HEK293T (cell line): ENCODE measurements at places on chromosomes 16 and 17.

- DNase-seq: no peak
Observed at GRCh38 chr17:82871056-82871775, 31.4 kb upstream of the ZNF750 start.

DNA sequence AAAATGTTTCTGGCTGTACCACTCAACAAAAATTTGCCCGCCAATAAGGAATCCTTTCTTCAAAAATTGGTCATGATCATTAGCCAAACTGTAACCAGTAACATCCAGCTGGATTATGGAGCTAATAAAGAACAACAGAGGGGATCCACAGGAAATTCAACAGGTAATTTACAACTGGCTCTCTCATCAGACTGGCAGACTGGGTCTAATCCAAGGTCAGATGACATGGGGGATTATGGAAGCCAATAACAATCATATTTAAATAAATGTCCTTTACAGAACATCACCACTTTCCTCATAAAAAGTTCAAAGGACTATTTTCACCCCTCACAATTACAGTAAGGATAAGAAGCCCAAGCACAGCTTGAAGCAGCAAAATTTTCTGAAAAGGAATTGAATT lies 66.4 kb downstream of the KANSL1 start:
- DNase-seq: no peak

GRCh38 chr17:8417806-8418205 lies 17.9 kb upstream of the NDEL1 start:
- DNase-seq: no peak

DNA sequence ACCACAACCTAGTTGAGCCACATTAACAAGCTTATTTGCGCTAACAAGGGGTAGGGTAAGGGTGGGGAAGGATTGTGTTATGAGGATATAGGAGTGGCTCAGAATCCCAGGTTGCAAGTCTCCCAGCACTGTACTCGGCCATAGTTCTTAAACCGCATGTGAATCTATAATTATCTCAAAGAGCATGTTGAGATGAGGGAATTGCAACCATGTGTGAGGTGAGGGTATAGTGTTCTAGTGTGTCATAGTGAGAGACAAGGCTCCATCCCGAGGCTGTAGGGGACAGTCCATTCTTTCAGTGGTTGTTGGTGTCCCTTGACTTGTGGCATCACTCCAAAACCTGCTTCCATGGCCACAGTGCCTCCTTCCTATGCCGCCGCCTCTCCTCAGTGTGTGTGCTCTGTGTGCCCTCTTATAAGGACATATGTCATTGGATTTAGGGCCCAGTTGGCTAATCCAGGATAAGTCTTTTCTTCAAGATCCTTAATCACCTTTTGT lies 22.7 kb upstream of the ATP5MC1 start:
- DNase-seq: no peak

- no peak for DNase-seq
Observed at GRCh38 chr16:55101026-55101425, 170.4 kb downstream of the IRX5 start.

DNA sequence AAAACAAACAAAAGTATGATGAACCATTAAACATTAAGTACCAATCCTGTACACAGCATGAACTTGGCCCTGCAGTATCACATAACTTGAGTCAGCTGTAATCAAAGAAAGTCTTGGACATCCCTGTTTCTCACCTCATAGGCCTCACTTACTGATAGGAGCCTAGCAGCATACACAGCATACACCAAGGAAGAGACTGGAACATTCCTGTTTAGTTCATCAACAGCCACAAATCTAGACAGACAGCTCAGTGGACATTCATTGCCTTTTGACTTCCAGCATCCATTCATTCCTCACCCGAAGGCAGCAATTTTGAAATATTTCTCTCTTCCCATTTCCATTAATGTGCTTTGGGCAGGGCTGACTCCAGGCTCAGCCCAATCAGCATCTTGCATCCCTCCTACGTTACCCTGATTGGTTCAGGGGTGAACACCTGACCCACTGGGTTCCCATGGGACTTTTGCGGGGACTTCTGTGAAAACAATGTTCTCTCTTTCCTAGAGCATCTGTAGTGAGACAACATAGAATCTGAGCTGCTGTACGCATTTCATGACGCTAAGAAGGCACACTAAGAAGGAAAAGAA lies 336.7 kb upstream of the ZFHX3 start:
- no peak for DNase-seq

GRCh38 chr17:78449983-78450595 lies 71.6 kb downstream of the PGS1 start:
- no peak for DNase-seq

GRCh38 chr16:31452631-31453106 lies 6.6 kb upstream of the ARMC5 start:
- no peak for DNase-seq

DNA sequence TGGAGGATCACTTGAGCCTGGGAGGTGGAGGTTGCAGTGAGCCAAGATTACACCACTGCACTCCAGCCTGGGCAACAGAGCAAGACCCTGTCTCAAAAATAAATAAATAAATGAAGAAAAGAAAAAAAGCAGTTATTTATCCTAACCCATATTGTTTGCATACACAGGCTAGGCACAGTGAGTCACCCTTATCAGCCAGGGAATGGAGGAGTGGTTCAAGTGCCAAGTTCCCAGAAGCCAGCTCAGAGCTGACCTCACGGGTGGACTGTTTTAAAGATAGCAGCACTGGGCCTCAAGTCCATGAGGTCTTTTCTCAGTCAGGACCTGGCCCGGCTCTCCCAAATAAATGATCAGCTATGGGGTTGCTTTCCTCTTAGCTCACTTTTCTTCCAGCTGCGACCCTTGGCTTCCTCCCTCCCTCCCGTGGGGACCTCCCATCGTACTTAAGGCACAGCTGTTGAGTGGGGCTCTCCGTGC lies 22.6 kb upstream of the MGAT5B start:
- DNase-seq: no peak

DNA sequence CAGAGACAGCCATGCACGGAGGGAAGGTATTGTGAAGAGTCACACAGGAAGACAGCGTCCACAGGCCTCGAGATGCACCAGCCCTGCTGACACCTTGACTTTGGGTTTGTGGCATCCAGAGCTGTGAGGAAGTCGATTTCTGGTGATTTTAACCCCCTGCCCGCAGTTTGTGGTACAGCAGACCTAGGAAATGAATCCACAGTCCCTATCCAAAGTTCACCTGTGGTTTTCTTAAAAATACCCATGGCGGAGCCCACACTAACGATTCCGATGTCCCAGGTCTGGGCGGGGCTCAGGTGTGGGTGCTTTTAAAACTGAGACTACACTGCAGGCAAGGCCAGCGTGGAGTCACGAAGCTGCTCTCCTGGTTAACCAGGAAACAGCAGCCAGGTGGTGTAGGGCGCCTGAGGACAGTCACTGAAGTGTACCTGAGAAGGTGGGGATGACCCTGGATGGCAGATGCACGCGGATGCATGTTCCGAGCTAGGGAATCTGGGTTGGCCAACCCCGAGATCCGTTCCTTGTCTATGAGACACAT lies 14.4 kb upstream of the MEAK7 start:
- DNase-seq: no peak

DNA sequence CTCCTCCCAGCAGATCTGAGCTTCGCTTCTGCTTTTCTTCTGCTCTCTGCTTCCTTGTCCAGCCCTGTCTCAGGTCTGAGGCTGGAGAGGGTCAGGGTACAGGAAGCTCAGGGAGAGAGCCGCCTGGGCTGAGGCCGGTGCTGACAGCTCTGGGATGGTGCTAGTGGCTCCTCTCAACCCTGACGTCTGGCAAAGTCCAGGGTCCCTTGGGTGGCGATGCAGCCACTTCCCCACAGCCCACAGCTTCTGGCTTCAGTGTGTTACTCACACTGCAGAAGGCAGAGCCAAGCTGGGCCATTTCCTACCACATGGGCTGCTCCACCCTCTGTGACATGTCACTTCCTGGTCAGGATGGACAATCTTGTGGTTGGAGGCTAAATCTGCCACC lies at the start of gene CD300C:
Gene CD300C, minus strand, starts transcription at position 273 of the 388 bp plus-strand sequence. CDS start 333 bp downstream, outside the sequence.
- DNase-seq: no peak

GRCh38 chr17:6352016-6352415 lies 82.9 kb downstream of the AIPL1 start:
- no peak for DNase-seq

GRCh38 chr17:74455025-74455545 lies 11.3 kb upstream of the CD300A start:
- DNase-seq: no peak

GRCh38 chr17:44353672-44354331 lies 8.7 kb downstream of the GRN start:
- DNase-seq: no peak

GRCh38 chr17:50582741-50583140 lies 22.2 kb downstream of the CACNA1G start:
- no peak for DNase-seq

DNA sequence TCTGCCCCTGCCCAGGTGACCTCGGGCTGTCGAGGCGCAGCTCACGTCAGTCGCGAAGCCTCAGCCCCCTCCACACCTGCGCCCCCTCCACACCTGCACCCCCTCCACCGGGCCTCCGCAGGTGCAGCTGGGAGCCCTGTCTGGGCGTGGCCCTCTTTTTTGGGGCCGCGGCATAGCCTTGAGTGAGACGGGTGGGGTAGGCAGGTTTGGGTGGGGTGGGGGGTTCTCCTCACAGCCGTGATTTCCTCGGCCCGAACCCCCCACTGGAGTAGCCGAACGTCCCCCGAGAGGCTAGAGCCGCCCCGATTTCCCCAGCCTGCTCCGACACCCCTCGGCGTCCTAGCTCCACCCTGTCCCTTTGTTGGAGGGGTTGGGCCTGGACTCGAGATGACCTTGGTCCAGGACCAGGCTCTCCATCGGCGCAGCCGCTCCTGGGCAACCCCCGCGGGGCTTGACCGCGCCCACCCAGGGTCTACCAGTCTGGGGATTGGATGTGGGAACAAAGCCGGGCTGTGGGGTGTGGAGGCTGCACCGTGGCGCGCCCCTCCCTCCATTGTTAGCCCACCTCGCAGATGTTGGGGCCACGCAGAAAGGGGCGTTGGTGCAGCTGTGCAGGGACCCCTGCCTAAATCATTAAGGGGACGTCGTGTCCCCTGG lies 626 bp downstream of the TUBB3 start:
- DNase-seq: no peak

DNA sequence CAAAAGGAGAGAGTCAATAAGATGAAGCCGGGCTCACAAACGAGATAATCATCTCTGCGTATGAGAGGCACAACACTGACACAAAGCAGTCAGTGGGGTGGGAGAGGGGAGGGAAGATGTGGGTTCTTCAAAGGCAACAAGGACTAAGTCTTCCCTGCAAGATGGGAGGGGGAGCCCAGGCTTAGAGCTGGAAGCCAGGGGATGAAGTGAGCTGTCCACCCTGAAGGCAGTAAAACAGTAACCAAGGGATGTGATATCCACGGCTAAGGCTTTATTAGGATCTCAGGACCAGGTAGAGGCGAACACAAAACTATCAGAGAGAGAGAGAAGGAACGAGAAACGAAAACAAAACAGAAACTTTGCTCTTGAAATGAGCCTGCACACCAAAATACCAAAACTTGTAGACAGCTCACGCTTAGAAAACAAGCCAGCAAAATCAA lies 115.9 kb downstream of the DYNLRB2 start:
- DNase-seq: no peak

- DNase-seq: no peak
Observed at GRCh38 chr17:17672453-17673368, 8.5 kb upstream of the RAI1 start.

- no peak for DNase-seq
Observed at GRCh38 chr17:44568945-44569858, 11.9 kb downstream of the FZD2 start.

DNA sequence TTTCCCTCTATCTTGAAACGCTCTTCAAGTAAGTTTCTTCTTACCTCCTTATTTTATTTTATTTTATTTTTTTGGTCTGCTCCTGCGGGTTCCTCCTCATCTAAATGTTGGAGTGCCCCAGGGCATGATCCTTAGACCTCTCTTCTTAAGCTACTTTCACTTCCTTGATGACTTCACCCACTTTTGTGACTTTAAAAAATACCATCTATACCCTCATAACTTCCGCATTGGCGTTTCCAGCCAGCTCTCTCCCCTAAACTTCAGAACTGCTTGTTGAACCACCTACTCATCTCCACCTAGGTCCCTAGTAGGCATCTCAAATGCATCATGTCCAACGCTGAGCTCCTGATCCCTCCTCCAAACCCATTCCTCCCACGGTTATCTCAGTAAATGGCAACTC lies 51.4 kb upstream of the NFAT5 start:
- no peak for DNase-seq

DNA sequence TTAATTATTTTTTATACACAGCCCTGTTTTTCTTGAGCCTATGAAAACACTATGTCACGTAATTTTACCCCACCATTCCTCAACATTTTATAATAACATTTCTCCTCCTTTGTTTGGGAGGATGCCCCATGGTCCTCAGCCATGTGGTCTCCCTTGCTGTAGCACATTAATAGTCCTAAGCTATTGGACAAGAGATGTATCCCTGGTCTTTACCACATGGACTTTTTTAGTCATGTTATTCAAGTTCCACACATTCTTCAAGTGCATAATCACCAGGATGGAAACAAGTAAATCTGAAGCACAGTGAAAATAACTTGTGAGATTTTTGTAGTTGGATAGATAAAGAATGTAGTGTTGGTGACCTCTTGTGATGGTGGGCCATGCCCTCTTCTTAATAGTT lies 2.0 kb upstream of the KRTAP2-3 start:
- DNase-seq: no peak

DNA sequence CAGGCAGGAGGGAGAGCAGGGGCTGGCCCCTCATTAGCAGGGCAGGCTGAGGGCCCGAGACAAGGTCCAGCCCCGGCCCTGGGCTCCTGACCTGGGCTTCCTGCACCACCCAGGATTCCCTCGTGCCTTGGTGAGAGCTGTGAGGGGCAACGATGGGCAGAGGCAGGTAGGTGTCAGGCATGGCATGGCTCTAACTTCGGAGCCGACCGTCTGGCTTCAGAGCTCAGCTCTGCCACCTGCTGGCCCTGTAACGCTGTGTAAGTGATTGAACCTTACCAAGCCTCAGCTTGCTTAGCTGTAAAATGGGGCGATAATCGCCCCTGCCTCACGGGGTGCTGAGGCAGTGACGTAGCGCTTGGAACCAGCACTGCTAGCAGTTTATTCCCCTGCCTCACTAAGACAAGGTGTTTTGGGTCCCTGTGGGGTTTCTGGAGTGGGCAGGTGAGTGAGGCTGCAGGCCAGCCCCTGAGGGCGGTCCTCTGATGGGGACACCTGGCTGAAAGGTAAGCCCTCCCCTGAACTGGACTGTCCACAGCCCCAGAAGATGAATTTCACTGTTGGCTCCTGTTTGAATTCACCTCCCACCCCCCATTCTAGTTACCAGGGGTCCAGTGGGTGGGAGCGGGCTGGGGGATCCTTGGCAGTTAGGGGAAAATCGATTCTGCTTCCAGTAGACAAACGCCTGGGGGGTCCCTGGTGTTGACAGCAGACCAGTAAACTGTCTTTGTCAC lies 184.8 kb upstream of the GSE1 start:
- DNase-seq: peak; percentile 50

- DNase-seq: no peak
Observed at GRCh38 chr17:59186850-59187249, 23.0 kb upstream of the SMG8 start.

GRCh38 chr17:80331820-80332219 lies 71.2 kb downstream of the RNF213 start:
- DNase-seq: no peak
